NCI-H1417 treated with DMSO at 0.1 percent for 48 hours (cell line): ENCODE measurements at places on chromosomes 13 and 19.

DNA sequence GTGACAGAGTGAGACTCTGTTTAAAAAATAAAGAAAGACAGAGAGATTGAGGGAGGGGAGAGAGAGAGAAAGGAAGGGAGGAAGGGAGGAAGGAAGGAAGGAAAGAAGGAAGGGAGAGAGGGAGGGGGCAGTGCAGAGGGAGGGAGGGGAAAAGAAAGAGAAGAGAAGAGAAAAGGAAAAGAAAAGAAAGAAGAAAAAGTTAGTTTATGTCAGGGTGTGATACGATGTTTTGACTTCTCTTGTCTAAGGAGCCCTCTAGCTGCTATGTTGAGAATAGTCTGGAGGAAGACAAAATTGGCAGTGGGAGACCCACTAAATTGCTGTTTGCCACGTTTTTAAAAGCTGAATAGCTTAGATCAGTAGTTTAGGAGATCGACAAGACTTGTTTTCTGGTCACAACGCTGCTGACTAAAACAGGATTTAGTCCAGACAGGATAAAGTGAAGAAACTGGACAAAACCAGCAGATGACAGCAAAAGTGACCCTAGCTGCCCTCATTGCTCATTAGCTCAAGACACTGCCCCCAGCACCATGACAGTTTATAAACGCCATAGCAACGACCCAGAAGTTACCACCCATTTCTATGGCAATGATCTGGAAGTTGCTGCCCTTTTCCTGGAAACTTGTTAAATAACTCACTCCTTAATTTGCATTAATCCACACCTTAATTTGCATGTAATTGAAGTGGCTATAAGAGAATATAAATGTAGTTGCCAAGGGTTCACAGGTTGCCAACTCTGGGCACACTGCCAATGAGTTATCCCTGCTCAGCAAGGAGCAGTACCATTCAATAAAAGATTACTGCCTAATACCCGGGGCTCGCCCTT lies 11.1 kb downstream of the TEX101 start:
- no peak for DNase-seq

GRCh38 chr19:48398375-48399235 lies 5.1 kb downstream of the GRIN2D start:
- no peak for DNase-seq

- peak; percentile 5 for DNase-seq
These were observed 541.0 kb downstream of the PCDH9 start for GRCh38 chr13:66689037-66689619.

DNA sequence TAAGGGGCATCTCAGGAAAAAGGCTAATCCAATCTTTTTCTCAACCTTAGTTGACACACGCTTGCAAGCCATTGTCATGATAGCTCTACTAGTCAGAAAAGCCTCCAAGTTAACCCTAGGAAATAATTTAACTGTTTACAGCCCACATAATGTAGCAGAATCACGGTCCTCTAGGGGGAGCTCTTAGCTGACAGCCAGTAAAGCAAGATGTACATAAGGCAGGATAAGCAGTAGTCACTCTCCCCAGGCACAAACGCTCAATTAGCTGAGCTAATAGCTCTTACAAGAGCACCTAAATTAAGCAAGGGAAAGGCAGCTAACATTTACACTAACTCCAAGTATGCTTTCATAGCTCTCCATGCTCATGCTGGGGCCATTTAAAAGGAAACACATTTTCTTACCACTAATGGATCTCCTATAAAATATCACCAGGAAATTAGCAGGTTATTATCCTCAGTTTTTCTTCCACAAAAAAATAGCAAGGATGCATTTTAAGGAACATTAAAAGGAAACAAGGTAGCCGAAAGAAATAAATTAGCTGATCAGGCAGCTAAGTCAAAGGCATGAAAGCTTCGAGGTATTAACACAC lies 33.7 kb upstream of the ZSCAN5A start:
- no peak for DNase-seq

DNA sequence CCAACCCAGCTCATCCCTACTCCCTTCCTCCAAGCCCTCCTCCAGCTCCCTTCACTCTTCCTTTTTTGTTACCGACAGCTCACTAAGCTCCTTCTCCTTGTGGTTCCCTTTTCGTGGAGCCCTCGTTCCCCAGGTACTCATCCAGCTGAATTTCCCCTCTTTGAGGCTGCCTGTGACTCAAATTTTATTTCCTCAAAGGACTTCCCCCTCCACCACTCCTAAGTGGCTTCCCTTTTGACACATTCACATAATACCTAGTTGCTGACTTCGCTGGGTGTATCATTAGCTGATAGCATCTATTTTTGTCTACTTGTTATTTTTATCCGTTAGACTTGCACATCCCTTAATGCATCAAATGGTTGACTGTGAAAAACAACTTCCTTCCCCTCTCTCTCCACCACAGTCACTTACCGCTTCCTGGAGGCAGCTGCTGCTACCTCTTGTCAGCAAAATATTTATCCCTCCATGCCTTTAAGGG lies 14.5 kb downstream of the FFAR2 start:
- no peak for DNase-seq
